Suppressor macrophage treated with lipopolysaccharide for 1 hour (primary cell): ENCODE measurements at places on chromosomes 2 and 18.

DNA sequence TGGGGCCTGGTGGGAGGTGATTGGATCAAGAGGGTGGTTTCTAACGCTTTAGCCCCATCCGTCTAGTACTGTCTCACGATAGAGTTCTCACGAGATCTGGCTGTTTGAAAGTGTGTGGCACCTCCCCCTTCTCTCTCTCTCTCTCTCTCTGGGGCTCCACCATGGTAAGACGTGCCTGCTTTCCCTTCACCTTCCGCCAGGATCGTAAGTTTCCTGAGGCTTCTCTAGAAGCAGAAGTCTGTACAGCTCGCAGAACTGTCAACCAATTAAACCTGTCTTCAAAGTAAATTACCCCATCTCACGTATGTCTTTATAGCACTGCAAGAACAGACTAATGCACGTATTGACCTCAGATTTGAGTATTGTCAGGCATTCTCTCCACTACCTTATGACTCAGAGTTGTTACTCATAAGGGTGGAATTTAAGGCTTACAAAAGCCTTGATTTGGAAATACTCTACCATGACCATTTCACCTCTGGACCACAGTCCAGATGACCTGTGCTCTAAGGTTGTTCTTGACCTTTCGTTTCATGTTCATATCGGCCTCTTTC lies 99.5 kb upstream of the AGAP1 start:
- no peak for DNase-seq

DNA sequence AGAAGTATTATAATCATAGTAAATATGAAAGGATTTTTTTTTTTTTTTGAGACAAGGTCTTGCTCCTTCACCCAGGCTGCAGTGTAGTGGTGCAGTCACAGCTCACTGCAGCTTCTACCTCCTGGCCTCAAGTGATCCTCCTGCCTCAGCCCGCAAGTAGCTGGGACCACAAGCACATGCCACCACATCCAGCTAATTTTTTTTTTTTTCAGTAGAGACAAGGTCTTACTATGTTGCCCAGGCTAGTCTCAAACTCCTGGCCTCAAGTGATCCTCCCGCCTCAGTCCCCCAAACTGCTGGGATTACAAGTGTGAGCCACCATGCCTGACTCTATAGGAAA lies 301.6 kb upstream of the STON1 start:
- DNase-seq = no peak

GRCh38 chr2:203534621-203535077 lies 452 bp downstream of the RAPH1 start:
- peak; percentile 53 for DNase-seq

DNA sequence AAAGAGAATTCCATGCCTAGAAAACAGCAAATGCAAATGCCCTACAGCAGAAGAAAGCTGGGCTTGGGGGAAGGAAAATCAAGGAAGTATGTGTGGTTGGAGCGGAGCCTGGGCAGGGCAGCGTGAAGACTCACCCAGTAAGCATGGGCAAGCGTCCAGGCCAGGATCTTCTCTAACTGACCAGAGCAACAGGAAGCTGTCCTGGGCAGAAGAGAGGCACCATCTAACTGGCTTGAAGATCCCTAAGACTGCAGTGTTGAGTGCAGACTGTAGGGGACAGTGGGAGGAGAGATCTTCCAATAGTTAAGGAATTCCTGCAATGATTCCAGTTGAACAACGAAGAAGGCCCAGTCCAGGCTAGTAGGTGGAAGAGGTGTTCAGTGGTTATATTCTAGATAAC lies 57.9 kb downstream of the NXPH2 start:
- DNase-seq = no peak

DNA sequence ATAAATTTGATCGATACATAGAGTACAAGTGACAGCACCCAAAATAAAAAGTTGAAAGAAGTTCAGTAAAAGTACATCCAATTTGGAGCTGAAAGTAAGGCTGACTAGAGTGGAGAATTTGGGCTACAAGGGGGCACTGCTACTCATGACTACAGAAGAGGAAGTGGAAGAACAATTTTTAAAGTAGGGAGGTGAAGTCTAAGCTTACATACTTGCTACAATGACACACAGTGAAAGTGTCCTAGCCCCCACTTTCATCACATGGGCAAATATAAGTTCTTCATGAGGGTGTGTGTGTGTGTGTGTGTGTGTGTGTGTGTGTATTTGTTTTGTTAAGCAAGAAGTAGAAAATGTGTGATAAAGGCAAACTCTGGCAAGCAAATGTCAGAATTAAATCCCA lies 45.7 kb downstream of the MAP3K2 start:
- peak; percentile 56 for DNase-seq
